Left kidney (tissue), 8 donors: ENCODE measurements at places on chromosomes 16 and 17. TPM values are rescaled to one million over a fixed set of nuclear protein-coding genes. Genes with fewer than 3 reads are reported as not detected.

PDILT gene
- 0.33 TPM for polyA plus RNA-seq

MARCHF10 gene
- polyA plus RNA-seq: 1.00 TPM

KRTAP4-4 gene
- not detected for polyA plus RNA-seq

TAF1C gene
- 40.1 TPM for polyA plus RNA-seq

GRCh38 chr16:60641067-60641665 is 1395.1 kb downstream of the CDH8 start:
- DNase-seq: no peak

- DNase-seq: no peak
Observed at GRCh38 chr16:67101311-67102082, 8.2 kb upstream of the PHAF1 start.

DNA sequence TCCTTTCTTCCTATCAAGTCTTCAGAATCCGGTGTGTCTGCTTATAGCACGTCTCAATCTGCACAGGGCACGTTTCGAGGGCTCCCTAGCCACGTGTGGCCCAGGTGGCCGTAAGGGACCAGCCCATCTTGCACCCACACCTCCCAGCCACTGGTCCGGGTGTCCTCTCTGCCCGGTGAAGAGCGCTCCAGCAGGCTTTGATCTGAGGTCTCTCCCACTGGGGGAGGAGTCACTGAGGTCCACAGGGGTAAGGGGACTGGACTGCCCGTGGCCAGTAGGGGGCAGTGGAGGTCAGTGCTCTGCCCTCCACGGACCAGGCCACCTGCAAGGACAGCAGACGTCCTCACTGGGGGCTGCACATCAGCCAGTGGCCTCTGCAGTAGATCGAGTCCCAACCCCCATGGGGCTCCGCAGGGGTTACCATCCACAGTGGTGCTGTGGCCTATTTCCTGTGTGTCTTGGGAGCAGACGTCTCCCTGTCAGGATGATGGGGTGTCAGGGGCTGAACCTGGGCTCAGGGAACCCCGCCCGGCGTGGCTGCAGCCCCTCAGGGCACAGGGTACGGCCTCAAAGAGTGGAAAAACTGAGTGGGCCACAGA is 204.1 kb upstream of the CIBAR2 start:
- no peak for DNase-seq

DNA sequence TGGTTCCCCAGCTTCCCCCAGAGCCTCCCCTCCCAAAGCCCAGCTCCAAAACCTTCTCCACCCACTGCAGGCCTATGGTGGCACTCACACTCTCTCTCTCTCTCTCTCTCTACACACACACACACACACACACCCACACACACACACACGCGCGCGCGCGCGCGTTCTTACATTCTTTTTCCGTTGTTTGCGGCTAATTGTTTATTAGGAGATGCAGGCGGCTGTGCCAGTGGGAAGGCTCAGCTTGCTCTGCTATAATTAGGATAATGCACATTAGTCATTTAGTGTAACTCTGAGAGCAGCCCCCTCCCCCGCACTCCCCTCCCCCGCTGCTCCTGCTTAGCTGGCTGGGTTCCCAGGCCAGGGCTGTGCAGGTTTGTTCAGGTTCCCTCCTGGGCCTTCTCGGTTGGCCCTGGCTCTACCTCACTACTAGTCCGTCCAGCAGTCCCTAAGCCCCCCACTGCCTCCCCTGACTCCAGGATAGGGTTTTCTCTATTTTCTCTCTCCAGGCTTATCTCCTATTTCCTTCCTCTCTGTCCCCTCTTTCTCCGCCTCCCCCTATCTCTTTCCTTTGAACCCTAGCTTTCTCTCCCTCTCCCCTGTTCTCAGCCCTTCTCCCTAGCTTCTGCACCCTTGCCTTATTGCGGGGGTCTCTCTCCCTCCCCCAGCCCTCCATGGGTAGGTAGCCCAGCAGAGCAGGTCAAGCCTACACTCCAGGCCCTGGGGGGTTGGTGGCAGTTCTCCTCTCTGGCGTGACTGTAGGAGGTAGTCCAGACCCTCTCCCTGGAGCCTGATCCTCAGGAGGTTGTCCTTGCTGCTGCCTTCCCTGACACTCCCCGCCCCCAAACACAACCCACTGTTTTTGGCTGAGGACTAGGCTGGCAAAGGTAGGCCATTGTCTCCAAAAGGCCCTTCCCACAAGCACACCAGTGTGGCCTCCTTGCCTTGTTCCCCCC is 34.0 kb downstream of the TMEM132E start:
- DNase-seq: peak; percentile 61

DNA sequence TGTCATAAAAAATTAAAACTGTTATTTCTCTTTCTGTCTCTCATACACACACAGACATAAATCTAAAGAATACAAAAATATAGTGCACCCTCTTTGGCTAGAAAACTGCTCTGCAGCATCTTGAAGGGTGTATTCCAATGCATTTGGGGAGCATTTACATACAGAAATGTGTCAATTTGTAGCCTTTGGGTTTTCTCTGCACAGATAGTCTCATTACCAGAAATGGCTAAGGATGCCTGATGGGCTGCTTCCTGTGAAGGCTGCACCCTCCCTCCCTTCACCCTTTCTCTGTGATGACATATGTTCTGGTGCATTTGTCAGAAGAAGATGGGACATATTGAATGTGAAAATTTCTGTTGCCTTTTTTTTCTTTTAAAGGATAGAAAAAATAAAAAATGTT is 1239.3 kb downstream of the CDH11 start:
- no peak for DNase-seq
